ENCODE measurements at places on chromosomes 7 and 10.

DNA sequence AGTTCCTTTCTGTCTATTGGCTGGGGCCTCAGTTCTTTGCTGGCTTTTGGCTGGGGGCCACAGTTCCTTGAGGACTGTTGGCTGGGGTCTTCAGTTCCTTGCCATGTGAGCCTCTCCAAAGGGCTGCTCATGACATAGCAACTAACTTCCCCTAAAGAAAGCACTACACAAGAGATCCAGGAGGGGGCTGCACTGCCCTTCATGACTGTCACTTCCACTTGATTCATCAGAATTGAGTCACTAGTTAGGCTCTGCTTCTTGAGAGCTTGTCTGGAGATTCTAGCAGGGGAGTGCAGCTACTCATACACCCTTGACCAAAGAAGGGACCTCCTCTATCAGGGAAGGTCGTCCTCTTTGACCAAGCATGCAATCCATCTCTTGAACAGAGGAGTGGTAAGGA, 38.0 kb upstream of the MKX start:
- peak; percentile 26 for DNase-seq

GRCh38 chr7:74271742-74272141, 17.5 kb upstream of the CLIP2 start:
- no peak for DNase-seq

DNA sequence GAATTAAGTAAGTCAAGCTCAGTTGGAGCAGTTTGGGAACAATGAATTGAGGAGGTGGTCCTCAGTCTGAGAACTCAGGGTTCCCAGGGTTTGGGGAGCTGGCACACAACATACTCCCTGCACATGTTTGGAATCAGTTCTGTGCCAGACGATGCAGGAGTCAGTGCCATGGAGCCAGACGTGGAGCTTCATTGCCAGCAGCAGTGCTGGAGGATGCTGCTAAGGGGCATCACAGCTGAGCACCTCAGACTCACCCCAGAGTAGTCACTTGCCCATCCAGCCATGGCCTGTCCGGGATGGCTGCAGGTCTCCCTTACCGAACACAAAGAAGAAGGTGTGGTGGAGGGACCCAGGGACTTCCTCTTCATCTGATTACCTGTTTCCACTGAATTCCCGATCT, 7.9 kb downstream of the GIMAP5 start:
- DNase-seq = no peak

GRCh38 chr7:81956520-81956919, 186.7 kb upstream of the HGF start:
- no peak for DNase-seq

DNA sequence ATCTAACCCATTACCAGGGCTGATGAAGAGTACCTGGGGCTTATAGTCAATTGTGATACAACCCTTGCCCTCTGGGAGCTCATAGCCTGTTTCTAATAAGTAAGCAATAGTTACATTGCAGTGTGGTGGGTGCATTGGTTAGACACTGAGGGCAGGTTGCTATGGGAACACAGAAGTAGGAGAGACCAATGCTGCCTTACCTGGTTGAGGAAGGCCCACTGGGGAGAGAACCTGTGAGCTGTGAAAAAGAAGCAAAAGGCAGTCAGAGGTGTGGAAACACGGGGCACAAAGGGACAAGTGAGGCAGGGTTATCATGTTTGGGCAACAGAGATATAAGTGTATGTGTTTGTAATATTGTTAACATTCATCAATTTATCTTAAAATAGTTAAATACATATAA, 51.9 kb downstream of the WDFY4 start:
- DNase-seq = no peak

GRCh38 chr10:24862589-24862988, 89.8 kb downstream of the PRTFDC1 start:
- DNase-seq = no peak

Data from stimulated activated CD8-positive, alpha-beta memory T cell treated with anti-CD3 and anti-CD28 coated beads, Interleukin-2, amount 100 ng/mL, for 48 hours (primary cell).